ENCODE measurements at places on chromosomes 16 and 17.
A peak's percentile ranks its signal among the peaks of the same experiment; 100 is the strongest.

DNA sequence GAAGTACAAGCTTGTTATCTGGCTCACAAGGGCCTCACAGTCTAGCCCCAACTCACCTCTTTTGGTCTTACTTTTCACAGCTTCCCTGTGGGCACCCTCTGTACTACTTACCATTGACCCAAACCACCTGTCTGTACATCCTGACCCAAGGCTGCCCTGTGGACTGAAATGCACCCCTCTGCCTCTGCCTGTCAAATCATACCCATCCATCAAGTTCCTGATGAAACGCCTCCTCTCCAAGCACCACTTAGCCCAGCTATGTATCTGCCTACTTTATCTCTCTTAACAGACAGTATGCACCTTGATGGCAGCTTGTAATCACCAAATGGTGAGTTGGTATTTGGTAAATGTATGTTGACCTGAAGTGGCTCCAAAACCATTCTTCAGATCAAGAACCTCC lies 7.5 kb upstream of the MAP3K14 start:
- DNase-seq: no peak
- H3K36me3 ChIP-seq: no peaks in the 10 kb centered on the region
- H3K4me3 ChIP-seq: no peak overlapping the region
- H3K27me3 ChIP-seq: no peaks in the 10 kb centered on the region
- peaks cover 10% of the 10 kb centered on the region for H3K4me1 ChIP-seq

DNA sequence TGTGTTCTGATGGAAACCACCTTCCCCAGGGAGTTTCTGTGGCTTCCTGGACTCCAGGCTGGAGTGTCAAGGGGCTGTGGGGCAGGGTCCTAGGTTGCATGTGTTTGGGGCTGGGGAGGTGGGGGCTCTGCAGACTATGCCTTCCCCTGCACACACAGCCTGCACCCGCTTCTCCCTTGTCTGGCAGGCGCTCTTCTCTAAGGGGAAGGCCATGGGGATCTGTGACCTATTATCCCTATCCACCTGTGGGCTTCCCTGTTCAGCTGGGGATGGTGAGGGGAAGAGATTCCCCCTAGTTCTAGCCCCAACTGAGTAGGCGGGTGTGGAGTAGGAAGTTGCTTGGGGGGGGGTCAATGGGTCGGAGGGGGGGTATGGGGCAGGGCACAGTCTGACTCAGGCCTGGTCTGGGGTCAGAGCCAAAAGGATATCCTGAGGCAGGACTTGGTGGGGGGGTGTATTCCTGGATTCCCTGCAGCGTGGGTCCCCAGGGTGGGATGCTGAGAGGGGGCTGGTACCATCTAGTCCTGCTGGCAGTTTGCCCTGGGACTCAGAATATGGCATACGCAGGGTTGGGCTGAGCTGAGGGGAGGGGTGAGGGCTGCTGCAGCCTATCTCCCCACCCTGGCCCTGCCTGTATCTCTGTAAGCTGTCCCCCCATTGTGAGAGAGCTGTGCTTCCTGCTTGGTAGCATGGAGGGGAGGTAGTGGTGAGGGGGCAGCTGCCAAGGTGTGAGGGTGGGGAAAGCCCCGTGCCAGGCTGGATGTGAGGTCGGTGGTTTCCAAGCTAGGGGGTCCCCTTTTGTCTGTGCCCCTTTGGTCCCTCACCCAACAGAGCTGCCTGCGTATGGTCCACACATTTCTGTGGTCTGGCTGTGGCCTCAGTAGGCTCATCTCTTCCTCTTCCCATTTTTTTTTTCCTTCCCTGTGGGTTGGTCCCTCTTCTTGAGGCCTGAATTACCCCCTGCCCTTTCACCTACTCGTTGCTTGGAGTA lies 14.7 kb downstream of the RARA start:
- no peaks in the 10 kb centered on the region for H3K36me3 ChIP-seq
- no peaks in the 10 kb centered on the region for H3K27me3 ChIP-seq
- H3K4me1 ChIP-seq: peaks cover 100% of the 10 kb centered on the region
- H3K4me3 ChIP-seq: peak overlapping the region; percentile 70
- no peak for DNase-seq
- H3K27ac ChIP-seq: peak overlapping the region; percentile 97

- H3K36me3 ChIP-seq: no peaks in the 10 kb centered on the region
- H3K4me3 ChIP-seq: no peak overlapping the region
- DNase-seq: no peak
- H3K27me3 ChIP-seq: no peaks in the 10 kb centered on the region
Observed at GRCh38 chr17:17387017-17387497, 83.9 kb downstream of the NT5M start.

DNA sequence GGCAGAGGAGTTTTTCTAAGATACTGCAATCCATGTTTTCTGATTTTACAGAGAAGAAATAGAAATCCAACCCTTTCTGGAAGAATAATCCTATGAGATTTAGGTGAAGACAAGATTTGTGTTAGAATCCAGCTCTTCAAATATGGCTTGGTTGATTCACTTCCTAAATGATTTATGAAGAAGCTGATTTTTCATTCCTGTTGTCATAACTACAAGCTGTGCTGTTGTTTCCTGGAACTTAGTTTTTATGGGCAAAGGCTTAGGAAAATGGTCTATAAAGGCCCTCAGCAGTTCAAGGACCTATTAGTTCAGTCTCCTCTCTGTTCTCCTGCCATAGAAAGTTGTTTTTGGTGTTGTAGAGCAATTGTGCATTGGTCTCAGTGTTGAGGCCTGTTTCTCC lies 174.2 kb upstream of the FAM20A start:
- H3K27ac ChIP-seq: no peak overlapping the region
- H3K4me1 ChIP-seq: peaks cover 4% of the 10 kb centered on the region
- H3K27me3 ChIP-seq: 0 out of 2 replicates have a peak, but pooled peaks cover 2% of the 10 kb centered on the region

DNA sequence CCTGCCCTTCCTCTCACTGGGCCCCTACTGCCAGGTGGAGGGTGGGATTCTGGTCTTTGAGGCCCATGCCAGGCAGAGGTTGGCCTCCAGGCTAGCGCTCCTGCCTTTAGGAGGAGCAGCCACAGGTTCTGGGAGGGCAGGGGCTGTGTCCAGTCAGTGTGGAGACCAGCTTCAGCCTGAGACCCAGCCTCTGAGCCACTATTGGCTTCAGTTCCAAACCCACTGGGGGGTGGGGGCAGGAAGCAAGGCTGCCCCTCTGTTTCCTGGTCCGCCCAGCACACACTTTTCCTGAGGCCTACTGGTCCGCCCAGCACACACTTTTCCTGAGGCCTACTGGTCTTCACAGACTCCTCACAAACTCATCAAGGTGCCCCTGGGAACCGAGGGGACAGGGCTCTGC lies 16.4 kb downstream of the SLC5A10 start:
- H3K36me3 ChIP-seq: no peaks in the 10 kb centered on the region
- DNase-seq: no peak
- H3K4me3 ChIP-seq: no peak overlapping the region
- no peak overlapping the region for H3K27ac ChIP-seq
- no peaks in the 10 kb centered on the region for H3K4me1 ChIP-seq

GRCh38 chr17:43905985-43906852 lies 1.1 kb downstream of the MPP2 start:
- H3K36me3 ChIP-seq: no peaks in the 10 kb centered on the region
- no peaks in the 10 kb centered on the region for H3K27me3 ChIP-seq
- H3K27ac ChIP-seq: no peak overlapping the region
- DNase-seq: no peak
- H3K4me3 ChIP-seq: no peak overlapping the region
- H3K4me1 ChIP-seq: peaks cover 15% of the 10 kb centered on the region

- H3K36me3 ChIP-seq: no peaks in the 10 kb centered on the region
- H3K4me1 ChIP-seq: peaks cover 26% of the 10 kb centered on the region
- H3K4me3 ChIP-seq: peak within 1 kb of the TSS; percentile 59
- no peaks in the 10 kb centered on the region for H3K27me3 ChIP-seq
- H3K27ac ChIP-seq: no peak within 1 kb of the TSS
- peak; percentile 84 for DNase-seq
Observed at GRCh38 chr17:2025220-2025621, at the start of gene RTN4RL1. TSS of gene RTN4RL1 (minus strand) at chr17:2025334. CDS start at chr17:2024865, 469 bp downstream.

DNA sequence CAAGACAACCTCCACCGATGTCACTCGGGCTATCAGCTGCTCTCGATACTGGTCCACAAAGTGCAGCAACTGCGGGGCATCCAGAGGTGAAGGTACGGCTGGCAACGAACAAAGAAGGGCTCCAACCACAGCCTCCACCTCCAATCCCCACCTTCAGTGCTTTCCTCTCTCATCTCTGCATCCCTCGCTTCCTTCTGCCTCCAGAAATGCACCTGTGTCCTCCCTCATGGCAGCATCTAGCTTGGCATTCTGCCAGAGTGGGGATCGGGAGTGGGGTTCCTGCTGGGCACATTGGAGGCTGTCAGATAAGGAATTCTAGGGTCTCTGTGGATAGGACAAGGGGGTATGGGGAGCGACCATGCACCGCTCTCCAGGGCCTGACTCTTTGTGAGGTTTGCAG lies 28.6 kb downstream of the MIS12 start:
- H3K4me3 ChIP-seq: no peak overlapping the region
- H3K36me3 ChIP-seq: no peaks in the 10 kb centered on the region
- DNase-seq: no peak
- H3K27me3 ChIP-seq: no peaks in the 10 kb centered on the region

DNA sequence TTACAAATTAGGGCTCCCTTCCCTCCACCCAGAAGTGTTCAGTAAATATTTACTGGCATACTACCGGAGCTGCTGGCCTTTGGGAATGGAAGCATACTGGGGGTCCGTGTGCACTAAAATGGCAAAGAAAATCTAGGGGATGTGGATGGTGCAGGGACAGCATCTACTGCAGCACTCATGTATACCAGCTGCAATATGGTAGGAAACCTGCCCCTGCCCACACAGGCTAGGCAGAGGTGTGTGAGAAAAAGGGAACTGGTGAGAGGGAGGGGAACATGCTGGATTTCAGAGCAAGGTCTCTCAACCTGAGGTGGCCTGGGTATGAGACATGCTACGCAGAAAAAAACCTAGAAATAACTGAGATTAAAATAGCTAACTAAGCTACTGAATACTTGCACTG lies 145.4 kb downstream of the CDH13 start:
- no peak overlapping the region for H3K4me3 ChIP-seq
- H3K36me3 ChIP-seq: no peaks in the 10 kb centered on the region
- peaks cover 16% of the 10 kb centered on the region for H3K4me1 ChIP-seq
- no peaks in the 10 kb centered on the region for H3K27me3 ChIP-seq
- DNase-seq: no peak

DNA sequence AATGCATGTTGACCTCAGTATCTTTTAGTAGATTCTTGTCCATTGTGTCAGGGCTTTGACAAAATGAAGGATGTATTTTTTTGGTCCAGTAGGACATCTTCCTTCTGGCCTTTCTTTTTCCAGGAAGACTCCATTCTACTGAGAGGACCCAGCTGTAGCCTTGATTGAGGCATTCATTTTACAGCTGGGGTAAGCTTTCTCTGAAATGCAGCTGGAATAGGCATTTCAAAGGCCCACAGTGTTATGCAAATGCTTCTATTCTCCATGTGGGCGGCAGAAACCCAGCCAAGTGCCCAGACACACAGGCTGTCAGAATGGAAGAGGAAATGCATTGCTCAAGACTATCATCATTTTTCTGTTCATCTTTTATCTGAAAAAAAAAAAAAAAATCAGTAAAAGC lies 629.0 kb upstream of the CDH8 start:
- no peak overlapping the region for H3K4me3 ChIP-seq
- no peaks in the 10 kb centered on the region for H3K4me1 ChIP-seq
- H3K27me3 ChIP-seq: no peaks in the 10 kb centered on the region
- no peak for DNase-seq
